Activated CD4-positive, alpha-beta memory T cell treated with anti-CD3 and anti-CD28 coated beads, Interleukin-2, amount 10 ng/mL, durations not matched to agents 7 days and 5 days (primary cell): ENCODE measurements at places on chromosomes 16 and 17. TPM values are rescaled to one million over a fixed set of nuclear protein-coding genes. Genes with fewer than 3 reads are reported as not detected.

Gene KCNG4
- total RNA-seq, result not detected

- peaks cover 34% of the 10 kb centered on the region for H3K36me3 ChIP-seq
- H3K4me3 ChIP-seq, result peak overlapping the region; percentile 90
- DNase-seq, result no peak
- peaks cover 35% of the 10 kb centered on the region for H3K4me1 ChIP-seq
Measured at GRCh38 chr17:37642681-37643080, 565 bp downstream of the DDX52 start.

Gene GGA2
- 95.3 TPM for total RNA-seq

Gene TEX14
- total RNA-seq, result 0.85 TPM

Gene SSTR5
- not detected for total RNA-seq

GRCh38 chr17:27488231-27488630 lies 32.0 kb downstream of the KSR1 start:
- peaks cover 15% of the 10 kb centered on the region for H3K36me3 ChIP-seq
- H3K27me3 ChIP-seq, result no peaks in the 10 kb centered on the region
- no peak overlapping the region for H3K4me3 ChIP-seq
- peaks cover 8% of the 10 kb centered on the region for H3K4me1 ChIP-seq

GRCh38 chr17:51018541-51018940 lies 102.1 kb downstream of the SPAG9 start:
- DNase-seq, result no peak
- no peaks in the 10 kb centered on the region for H3K27me3 ChIP-seq
- H3K4me3 ChIP-seq, result no peak overlapping the region

Gene DNAI2
- total RNA-seq, result 2.5 TPM

Gene NOTUM
- total RNA-seq, result 0.15 TPM

Gene JPH3
- not detected for total RNA-seq

DNA sequence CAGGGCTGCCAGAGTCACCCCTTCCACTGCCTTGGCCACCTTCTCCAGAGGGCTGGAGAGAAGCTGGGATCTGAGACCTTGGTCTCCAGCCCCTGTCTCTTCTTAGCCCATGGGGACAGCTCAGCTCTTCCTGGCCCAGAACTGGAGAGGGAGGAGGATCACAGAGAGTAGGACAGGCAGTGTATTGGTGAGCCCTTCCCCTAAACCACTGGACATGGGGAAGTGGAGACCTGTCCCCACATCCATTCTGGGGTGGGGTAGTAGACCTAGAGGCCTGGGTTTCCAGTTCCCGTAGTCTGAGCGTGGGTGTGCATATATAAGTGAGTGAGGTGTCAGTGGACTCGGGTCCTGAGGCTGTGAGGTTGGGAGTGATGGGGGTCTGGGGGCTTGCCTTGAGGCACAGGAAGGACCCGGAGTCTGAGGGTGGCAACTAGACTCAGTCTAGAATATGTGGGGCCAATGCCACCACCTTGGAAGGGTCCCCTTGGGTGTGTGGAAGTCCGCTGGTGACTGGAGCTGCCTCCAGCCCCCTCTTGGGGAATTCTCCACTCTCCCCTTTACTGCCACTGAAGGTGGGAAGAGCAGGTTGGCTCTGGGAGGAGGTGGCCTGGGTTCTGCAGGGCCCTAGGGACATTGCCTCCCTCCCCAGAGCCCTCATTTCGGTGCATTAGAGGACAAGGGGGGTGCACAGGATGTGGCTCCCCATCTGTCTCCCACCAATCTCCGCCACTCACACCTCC lies 19.9 kb downstream of the GJD3 start:
- peak overlapping the region; percentile 64 for H3K27ac ChIP-seq
- no peaks in the 10 kb centered on the region for H3K27me3 ChIP-seq
- DNase-seq, result no peak
